ENCODE measurements at places on chromosomes 7 and 10.
A peak's percentile ranks its signal among the peaks of the same experiment; 100 is the strongest.

DNA sequence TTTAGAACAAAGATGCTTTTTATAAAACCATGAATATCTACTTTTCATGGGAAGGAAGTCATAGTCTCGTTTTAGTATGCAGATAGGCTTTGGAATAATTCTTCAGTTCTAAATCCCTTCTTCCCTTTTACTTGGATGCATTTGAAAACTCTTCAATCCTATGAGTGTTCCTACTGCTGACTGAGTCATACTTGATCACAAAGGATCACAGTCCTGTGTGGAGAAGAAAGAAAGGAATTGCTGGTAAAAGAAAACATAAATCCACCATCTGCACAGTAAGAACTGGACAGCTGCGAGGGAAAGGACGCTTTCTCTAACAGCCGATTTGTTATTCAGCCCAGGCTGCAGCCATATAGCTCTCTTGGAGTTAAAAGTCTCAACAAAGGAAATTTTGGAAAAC, 209.9 kb downstream of the SEMA3E start:
- no peak for DNase-seq

DNA sequence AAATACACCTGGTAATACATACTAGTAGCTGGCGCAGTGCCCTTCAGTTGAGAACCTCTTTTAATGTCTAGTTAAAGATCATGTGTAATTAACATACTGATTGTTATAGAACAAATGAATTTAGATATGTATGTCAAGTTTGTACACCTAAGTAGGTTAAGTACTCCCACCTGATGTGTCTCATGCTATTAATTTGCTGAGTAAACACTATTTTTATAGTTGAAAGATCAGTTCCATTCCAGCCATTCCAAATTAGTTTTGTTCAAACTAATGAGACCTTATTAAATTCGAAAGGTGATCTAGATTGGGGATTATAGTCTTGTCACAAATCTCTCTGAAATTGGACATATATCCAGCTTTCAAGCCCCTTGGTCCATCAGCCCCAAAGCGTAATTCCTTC, 710.0 kb downstream of the LRMDA start:
- no peak for DNase-seq

- DNase-seq, result no peak
Measured at GRCh38 chr7:42210779-42211178, 26.2 kb downstream of the GLI3 start.

DNA sequence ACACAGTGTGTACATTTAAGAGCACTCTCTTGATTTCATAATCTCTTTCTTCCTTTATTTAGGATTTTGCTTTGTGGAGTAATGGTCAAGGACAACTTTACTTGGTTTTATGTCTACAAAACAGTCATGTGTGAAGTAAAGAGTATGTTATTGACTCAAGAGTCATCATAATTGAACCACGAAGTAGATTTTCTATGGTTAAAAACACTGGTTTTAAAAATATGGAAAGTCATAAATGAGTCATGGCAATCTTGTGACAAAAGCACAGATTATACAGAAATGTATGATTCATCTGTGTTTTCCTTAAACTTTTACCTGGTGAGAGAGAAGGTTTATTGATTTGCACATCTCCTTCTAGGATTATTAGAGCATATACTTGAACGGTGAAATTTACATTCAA, 969.7 kb downstream of the GATA3 start:
- DNase-seq, result no peak

DNA sequence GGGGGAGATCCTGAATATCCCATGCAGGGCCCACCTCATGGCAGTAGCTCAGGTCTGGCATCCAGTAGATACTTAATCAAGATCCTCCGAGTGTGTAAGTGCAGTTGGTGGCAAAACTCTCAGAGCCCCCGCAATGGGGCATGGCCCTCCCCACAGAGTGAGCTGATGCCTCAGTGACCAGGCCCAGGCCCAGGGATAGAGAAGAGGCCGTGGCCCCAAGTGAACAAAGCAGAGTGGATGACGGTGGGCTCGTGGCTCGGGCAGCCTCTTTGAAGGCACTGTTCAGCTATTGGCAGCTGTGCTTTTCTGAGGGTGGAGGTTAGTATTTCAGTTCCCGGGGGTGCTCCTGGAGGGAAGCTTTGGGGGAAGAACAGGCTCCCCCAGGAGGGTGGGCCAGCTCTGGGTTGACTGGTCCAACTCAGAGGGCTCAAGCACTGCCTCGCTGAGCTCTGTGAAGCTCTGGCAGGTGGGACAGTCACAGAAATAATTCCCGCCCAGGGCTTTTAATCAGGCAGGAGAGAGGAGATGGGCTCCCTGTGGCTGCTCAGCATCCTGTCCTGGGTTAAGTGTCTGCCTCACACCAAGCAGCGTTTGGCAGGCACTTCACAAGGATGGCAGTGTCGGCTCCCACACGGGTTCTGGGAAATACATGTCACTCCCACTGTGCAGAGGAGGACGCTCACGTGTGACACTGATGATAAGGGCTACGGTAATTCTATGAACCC, 583.6 kb downstream of the TCERG1L start:
- no peak for DNase-seq

DNA sequence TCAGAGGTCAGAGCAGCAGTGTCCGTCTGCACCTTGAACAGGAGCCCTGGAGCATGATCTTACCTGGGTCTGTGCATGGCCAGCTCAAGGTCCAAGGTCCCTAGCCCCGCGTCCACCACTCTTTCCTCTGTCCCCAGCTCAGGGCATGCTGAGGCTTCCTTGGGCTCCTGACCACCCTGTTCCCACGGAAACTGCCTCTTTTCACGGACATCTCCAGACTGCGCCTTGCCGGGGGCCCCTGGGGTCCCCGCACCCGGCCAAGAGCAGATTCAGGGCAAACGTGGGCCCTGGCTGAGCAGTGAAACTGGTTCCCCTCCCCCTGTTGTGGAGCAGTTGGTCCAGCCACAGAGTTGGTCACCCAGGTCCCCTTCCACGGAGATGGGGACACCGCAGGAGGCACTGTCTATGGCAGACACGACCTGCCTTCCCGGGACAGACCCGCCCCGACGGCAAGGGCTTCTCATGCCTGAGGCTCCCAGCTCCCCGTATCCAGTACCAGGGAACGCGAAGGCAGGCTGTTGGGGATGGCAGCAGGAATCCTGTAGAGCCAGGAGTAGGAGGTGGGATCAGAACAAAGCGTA, 217.4 kb upstream of the PPP2R2D start:
- DNase-seq, result no peak

GRCh38 chr7:94912085-94912484, 4.7 kb downstream of the PPP1R9A start:
- DNase-seq, result no peak

GRCh38 chr10:31611161-31611560, 292.1 kb downstream of the ZEB1 start:
- DNase-seq, result no peak

GRCh38 chr7:89133819-89134218, 338.3 kb upstream of the TEX47 start:
- DNase-seq, result no peak

DNA sequence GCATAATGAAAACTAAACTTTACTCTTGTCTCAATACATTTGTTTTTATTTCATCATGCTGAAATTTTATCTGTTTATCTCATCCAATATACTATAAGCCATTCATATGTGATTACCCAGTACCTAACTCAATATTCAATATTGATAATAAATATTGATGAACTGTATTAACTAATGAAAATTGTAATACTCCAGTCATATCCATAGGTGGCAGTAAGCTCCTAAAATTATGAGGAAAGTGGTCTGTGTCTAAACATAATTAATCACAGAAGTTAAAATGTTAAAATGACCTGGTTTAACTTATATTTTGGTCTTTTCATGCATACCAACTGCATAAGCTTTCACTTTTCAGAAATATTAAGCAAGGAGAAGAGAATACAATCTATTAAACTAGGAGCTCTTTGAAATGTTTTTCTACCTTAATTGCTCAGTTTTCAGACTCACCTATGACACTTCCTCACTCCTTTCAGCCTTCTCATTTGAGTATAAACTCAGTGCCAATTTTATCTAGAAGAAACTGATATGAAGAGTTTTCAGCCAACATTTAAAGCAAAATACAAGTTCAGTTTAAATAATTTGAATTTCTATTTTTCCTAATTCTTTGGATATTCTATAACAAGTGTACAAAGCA, 30.5 kb upstream of the VWDE start:
- DNase-seq, result no peak

DNA sequence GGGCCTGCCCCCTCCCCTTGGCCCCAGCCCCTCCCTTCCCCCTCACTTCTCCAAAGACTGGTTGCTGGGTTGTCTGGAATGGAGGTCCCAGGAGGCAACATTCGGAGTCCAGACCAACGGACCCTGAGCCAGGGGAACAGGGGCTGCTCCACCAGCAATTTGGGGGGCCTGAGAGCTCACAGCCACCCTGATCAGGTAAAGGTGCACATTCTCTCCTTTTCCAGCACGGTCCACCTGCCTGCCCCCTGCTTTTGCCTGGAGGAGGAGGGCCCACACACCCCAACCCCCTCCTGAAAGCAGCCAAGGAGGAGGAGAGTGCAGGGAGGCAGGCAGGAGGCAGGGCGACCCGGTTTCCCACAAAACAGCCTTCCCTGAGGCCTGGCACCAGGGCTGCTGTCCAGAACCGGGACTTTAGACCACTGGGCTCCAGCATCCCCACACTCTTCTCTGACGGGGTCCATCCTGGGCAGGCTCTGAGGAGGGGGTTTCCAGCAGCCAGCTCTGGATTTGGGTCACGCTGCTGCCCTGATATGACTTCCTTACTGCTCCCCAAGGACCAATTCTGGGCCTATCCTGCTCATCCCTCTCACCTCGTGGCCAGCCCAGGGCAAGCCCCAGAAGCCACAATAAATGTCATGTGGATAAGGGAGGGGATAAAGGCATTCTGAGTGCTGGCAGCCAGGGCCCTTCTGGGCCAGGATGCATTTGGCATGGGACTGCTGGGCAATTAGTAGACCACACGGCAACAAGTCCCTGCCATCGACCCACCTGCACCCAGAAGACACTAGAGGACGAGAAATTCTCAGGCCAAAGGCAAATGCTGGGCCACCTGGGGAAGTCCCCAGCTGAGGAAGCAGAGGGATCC, 1.1 kb upstream of the CAMK2B start:
- DNase-seq, result no peak

GRCh38 chr10:124594240-124594639, 132.6 kb downstream of the LHPP start:
- DNase-seq, result no peak

DNA sequence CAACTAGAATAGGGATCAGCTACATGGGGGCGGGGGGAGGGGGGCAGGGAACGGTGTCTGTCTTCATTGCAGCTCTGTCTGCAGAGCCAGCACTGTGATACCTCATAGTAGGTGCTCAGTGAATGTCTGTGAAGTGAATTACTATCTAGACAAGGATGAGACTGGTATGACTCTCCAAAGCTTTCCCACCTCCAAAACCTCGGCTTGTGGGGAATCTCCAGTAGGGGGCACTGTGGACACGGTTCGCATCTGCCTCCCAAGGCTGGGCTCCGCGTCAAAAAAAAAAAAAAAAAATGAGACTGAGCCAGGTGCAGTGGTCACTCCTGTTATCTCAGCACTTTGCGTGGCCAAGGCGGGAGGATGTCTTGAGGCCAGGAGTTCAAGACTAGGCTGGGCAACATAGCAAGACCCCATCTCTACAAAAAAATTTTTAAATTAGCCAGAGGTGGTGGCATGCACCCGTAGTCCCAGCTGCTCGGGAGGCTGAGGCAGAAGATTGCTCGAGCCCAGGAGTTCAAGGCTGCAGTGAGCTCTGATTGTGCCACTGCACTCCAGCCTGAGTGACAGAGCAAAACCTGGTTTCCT, 9.6 kb downstream of the TRIM56 start:
- no peak for DNase-seq

GRCh38 chr10:68826764-68827591, at the start of gene STOX1:
Gene STOX1 (plus strand): TSS chr10:68827531. CDS start chr10:68827624, 93 bp downstream.
- peak; percentile 18 for DNase-seq

- no peak for DNase-seq
Measured at GRCh38 chr10:72784551-72785351, 92.8 kb downstream of the MCU start.

DNA sequence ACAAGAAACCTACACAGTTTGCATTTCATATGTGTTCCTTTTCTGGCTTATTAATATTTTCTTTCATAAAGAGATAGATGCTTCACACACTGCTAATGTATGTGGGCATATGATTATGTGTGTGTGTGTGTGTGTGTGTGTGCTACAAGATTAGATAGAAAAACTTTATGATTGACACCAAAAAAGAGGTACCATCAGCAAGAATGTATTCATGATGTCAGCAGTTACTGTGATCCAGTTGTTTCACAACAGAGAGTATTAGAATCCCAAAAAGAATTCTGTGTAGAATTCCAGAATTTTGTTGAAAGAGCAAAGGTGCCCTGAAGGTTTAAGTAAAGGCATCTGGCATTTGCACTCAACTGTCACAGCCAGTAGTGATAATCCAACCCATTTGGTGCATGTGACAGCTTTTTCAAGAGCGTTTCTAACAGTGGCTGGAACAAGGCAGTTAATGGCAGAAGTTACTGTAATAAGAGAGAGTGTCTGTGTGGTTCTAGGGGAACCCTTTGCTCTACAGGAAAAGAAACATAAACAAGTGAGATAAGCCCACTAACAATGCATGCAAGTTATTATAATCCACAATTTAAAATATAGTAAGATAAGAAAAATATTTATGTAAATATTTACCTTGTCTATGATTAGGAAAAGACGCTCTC, 16.6 kb downstream of the RELN start:
- DNase-seq, result no peak

GRCh38 chr10:88933564-88933963, 19.0 kb downstream of the ACTA2 start:
- DNase-seq, result no peak

GRCh38 chr10:62050893-62051433, 149.5 kb downstream of the ARID5B start:
- DNase-seq, result peak; percentile 28

GRCh38 chr10:14003517-14004184, 327.1 kb downstream of the FRMD4A start:
- peak; percentile 38 for DNase-seq

- no peak for DNase-seq
Measured at GRCh38 chr7:34207810-34208209, 302.5 kb downstream of the BMPER start.

DNA sequence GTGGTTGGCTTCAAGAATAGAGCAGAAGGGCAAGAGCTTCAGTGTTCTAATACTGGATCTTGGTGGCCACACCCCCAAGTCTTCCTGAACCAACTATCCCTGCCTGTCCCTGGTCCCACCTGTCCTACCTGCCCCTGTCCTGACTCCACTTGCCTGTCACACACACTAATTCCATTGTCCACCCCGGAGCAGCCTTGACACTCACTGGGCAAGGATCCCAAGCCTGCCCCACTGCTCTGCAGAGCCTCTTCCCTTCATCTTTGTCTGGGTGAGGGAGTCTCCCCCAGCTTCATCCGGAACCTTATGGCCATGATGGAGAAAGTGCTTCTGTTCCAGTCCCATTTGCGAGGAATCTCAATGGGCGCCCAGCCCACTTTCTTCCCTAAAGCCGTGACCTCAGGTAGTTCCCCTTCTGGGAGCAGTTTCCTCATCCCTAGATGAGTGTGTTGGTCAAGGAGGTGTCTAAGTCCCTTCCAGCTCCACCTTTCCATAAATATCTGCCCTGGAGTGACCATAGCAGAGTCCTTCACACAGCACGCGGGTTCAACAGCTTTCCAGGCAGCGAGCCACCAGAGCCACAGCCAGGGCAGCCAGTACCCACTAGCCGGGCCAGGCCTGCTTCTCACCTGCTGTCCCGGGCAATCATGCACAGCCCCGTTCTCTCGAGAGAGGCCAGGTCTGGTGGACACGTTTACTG, 61.5 kb downstream of the VIPR2 start:
- DNase-seq, result no peak

GRCh38 chr7:3042861-3043489, 692 bp downstream of the CARD11 start:
- peak; percentile 42 for DNase-seq

Measured in naive thymus-derived CD8-positive, alpha-beta T cell (primary cell).